Liver (tissue), 10 donors: ENCODE measurements at places on chromosomes 7 and 10.

DNA sequence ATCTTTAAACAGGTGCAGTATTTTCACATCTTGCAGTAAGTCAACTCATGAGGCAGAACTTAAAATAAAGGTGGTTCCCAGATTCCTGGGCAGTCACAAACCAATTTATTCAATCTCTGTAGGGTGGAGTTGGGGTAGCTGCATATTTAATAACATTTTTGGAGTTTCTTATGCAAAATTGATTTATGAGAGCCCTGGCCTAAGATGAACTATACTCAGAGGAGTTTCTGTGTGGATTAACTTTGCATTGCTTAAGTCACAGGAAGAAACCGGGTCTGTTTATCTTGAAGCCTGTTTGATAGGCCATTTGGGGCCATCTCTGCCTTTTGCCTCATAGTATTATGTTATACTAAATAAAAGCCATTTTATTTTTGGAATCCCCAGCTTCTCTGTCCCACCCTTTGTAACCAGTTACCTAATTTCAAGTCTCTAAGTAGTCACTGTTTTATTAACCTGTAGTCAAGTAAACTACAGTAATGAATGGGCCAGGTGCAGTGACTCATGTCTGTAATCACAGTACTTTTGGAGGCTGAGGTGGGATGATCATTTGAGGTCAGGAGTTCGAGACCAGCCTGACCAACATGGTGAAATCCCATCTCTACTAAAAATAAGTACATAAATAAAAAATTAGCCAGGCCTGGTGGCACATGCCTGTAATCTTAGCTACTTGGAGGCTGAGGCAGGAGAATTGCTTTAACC, 104.4 kb upstream of the FAM3C start:
- no peak for DNase-seq

DNA sequence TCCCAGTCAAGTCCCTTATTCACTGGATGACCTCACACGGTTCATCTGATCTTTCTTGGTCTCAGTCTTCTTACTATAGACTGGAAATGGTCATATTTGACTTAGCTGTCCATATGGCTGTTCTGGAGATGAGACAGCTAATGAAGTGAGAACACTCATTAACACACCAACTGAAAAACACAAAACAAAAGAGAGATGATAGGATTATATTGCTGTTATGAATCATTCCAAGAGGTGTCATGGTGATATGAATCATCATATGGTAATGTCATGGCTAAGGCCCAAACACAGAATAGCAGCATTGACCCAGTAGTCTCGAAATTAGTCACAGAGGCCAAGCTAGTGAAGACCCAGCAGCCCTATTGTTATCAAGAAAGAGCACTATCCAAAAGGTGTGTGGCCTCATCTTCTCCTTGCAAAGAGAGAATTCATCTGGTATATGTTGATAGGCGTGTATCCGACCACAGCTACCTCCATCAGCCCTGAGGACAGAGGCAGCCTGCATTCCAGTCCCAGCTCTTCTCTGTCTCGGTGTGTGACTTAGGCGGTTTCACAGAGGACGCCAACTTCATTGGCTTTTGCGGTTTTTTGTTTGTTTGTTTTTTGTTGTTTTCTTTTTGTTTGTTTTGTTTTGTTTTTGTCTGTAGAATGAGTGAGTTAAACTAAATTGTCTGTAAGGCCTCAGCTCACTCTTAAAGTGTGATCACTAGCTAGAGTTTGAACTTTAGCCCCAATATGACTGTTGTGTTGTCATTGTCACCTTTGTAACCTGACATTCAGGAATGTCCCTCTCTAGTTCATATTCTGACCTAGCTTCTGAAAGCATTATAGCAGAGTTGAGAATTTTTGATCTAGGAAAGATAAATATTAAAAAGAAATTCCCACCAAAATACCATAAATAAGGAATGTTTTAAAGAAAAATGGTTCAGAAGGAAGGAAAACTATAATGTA, 97.4 kb upstream of the PDCD4 start:
- no peak for DNase-seq

GRCh38 chr7:92763636-92764423, 72.5 kb downstream of the CDK6 start:
- DNase-seq = no peak

DNA sequence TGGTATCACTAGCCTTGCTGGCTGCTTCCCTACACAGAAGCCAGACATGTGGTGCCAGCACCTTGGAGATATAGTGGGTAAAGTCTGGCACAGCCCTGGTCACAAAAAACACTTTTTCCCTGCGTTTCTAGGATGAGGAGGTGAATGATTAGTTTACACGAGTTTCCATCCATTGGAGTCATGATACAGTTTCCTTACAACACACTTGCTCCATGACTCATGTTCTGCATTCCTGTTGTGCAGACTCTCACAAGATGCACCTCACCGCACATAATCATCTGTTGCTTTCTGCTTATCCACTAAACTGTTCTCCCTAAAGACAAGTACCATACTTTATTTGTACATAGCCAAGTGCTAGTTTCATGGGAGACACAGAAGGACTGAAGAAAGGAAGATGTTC, 747.1 kb upstream of the GALNT17 start:
- no peak for DNase-seq

GRCh38 chr7:24882989-24883621, 96.9 kb downstream of the OSBPL3 start:
- DNase-seq = no peak

- no peak for DNase-seq
These were observed 56.3 kb downstream of the TEX36 start for GRCh38 chr10:125626671-125627070.

DNA sequence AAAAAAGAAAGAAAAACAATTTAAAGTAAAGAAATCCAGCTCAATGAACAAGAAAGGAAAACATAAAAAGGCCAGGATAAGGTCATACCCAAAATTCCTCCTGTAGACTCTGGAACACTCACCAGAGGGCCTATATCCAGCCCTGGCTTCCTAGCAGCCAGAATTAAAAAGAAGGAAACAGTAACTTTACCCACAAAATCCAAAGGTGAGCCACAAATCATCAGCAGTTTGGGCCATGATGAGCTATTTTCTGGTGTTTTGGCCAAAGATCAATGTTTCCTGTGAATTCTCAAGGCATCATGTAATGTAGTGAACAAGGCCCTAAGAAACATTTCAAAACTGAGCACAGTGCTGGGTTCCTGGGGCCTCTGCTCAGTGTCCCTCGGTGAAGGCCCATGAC, 87.8 kb downstream of the LARP4B start:
- DNase-seq = no peak

GRCh38 chr10:119383174-119383856, 159.2 kb downstream of the RGS10 start:
- no peak for DNase-seq

GRCh38 chr7:142932386-142933091, 1.0 kb downstream of the TRPV5 start:
- DNase-seq = no peak

DNA sequence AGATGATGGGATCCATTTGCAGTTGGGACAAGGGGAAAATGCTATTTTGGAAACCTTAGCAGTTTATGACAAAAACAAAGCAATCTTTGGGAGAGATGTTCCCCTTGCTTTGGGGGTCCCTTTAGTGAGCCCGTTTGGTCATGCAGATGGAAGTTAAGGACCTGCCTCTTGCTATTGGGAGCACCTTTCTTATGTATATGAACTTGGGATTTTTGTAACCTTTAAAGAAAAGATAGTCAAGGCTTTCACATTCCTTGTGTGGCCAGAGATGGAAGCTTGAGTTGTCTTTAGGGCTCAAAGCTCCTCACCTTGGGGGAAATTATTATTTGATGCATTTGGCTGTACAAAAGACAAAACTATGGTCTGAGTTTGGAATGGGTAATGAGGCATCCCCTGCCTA, 179.0 kb upstream of the PLPP4 start:
- no peak for DNase-seq

- DNase-seq = no peak
These were observed 430.1 kb upstream of the ETV1 start for GRCh38 chr7:14419531-14419930.

- no peak for DNase-seq
These were observed 9.0 kb upstream of the ADAP1 start for GRCh38 chr7:963236-964078.

DNA sequence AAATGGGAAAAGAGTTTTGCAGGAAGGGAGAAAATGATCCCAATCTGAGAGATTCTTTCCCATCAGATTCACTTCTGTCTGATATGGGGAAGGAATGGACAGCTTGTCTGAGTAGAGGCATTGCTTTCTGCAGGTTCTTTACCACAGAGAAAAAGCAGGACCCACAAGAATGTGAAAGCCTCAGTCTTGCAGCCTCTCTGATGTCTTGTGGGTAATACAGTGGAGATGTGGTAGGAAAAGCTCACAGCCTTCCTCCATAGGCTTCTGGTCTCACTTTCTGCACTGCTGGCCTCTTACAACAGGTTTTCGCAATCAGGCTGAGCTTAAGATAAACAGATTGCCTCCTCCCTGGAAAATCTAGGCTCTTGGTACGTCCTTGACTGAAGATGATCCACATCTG, 551 bp downstream of the IFIT1 start:
- DNase-seq = no peak

- DNase-seq = no peak
These were observed 467.0 kb upstream of the POT1 start for GRCh38 chr7:125396466-125397151.

- no peak for DNase-seq
These were observed 270.5 kb downstream of the CCDC3 start for GRCh38 chr10:12730809-12731519.

DNA sequence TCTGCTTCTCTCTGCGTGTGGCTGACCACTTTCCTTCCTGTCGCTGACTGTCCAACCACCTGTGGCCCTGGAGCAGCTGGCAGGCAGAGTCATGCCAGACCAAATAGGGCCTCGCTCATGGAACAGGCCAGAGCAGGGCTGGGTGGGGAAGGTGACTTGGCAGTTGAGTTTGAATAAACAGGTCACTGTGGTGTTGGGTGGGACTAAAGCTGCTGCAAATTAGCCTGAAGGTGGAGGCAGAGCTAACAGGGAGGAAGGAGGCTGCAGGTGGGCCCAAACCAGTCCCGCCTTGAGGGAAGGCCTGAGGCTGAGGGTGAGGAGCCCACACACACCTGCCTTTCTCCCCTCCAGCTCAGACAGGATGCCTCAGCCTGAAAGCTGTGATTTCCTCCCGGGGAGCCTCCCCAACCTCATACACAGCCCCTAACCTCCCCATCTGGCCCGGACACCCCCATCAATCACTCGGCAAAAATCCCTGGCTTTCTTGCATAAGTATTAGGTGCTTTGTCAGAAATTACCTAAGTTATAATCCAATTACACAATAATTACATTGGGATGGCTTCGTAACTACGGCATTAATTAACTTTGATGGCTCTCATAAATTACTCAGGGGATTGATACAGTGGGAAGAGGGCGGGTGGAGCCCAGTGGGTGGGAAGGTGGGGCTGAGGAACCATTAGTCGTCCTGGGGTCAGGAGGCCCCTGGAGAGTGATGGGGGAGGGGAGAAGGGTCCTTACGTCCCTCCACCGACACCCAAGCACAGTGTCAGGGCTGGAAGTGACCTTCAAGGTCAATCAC, 97.7 kb upstream of the PCBD1 start:
- DNase-seq = no peak

DNA sequence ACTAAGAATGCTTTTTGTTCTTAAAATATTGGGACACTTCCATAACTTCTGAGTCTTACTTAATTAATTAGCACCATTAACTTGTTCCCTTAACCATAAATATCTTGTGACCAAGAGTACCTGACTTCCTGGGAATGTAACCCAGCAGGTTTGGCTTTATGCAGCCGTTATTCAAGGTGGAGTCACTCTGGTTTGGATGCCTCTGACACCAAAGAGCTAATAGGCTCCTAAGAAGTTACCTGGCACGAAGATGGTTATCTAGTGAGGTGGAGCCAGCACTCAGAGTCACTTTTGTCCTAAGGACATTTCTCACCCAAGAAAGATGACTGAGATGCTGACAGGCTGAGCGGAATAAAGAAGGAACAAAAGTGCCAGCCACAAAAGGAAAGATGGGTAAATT, 172.3 kb downstream of the C1GALT1 start:
- DNase-seq = no peak

GRCh38 chr7:55165176-55165861, 146.5 kb downstream of the EGFR start:
- DNase-seq = no peak

DNA sequence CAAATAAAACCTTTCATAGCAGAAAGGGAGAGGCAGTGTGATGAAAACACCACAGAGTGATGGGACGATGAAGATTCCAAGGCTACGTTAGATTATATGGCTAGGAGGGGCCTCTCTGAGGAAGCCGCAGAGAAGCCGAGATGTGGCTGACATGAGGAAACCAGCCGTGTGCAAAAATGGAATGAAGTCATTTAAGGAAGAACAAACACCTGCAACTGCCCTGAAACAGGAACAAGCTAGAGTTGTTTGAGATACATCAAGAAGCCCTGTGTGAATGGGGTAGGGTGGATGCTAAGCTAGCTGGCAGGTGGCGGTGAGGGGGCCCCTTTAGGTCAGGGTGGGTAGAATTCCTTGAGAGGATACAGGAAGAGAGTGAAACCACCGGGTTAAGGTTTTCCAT, 129.5 kb downstream of the KLF6 start:
- DNase-seq = no peak

- DNase-seq = no peak
These were observed 47.1 kb downstream of the DNAJB6 start for GRCh38 chr7:157383868-157384267.

- peak; percentile 93 for DNase-seq
These were observed at the start of gene COPS6 for GRCh38 chr7:100088621-100089457. TSS of gene COPS6 (plus strand) at chr7:100088969. CDS start at chr7:100088991, 22 bp downstream.

GRCh38 chr10:103769176-103769575, 86.2 kb downstream of the SH3PXD2A start:
- no peak for DNase-seq

GRCh38 chr10:97684866-97685394, 2.1 kb downstream of the AVPI1 start:
- no peak for DNase-seq

GRCh38 chr7:81767926-81768325, 1.9 kb downstream of the HGF start:
- no peak for DNase-seq

DNA sequence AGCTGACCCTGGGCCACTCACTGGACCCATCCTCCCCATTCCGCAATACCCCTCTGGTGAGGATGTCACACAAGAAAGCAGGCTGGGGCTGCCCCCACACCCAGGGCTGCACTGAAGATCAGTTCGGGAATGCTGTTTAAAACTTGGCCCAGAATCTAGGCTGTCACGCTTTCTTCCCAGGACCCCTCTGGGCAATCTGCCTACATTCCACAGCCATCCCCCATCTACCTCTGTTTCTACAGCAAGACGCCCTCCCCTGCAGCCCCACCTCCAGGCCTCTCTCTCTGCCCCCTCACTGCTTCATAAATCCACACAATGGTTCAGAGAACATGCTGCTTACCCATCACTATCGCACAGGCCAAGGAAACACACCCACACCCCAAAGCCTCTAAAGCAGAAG, 36.1 kb downstream of the XPNPEP1 start:
- no peak for DNase-seq

- no peak for DNase-seq
These were observed 82.4 kb downstream of the ADARB2 start for GRCh38 chr10:1654811-1655356.

DNA sequence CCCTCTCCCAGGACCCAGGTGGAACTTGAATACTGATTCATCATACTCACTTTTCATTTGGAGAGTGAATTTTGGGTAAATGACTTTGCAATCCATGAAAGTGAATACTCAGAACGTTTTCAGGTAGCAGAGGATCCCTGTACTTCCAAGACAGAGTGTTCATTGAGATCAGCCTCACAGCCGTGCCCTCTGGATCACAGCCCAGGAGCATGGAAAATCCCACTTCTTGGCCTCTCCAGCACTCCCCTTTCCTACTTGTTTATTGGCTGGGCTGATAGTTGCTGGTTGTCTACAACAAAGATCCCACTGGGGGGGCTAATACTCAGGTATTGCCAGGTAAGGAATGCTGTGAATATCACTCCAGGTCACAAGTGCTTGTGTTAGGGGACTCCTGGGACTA, 5.9 kb downstream of the GCK start:
- DNase-seq = no peak
